ENCODE measurements at places on chromosomes 2 and 18.

- no peak for DNase-seq
Measured at GRCh38 chr18:42778024-42778423, 337.5 kb downstream of the RIT2 start.

- DNase-seq = no peak
Measured at GRCh38 chr2:178265851-178266250, 71.5 kb downstream of the OSBPL6 start.

- no peak for DNase-seq
Measured at GRCh38 chr18:21389283-21389682, 147.3 kb downstream of the GREB1L start.

GRCh38 chr2:51483720-51484119 is 451.8 kb upstream of the NRXN1 start:
- DNase-seq = no peak

DNA sequence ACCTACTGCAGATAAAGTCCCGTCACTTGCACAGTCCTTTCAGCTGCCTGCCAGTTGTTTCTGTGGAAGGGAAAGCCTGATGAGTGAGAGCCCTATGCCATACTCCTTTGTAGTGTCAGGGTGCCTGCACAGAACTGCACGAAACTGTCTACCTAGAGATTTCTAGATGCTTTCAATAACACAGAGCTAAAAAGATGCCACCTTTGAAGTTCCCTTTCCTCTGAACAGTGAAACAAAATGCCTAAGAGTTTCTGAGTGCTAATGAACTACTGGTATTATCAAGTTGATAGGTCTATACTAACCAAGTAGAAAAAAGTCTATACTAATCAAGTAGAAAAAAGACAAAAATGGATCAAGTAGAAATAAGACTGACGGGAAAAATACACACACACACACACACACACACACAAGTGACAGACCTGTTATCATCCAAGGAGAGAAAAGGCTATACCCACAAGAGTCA is 79.0 kb downstream of the TLK1 start:
- no peak for DNase-seq

DNA sequence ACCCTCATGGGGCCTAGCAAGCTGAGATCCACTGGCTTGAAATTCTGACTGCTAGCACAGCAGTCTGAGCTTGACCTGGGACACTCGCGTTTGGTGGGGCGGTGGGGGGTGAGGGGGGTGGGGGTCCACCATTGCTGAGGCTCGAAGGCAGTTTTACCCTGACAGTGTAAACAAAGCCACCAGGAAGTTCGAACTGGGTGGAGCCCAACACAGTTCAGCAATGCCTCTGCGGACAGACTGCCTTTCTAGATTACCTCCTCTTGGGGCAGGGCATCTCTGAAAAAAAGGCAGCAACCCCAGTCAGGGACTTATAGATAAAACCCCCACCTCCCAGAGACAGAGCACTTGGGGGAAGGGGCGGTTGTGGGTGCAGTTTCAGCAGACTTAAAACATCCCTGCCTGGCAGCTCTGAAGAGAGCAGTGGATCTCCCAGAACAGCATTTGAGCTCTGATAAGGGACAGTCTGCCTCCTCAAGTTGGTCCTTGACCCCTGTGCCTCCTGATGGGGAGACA is 149.7 kb upstream of the TANK start:
- DNase-seq = no peak

DNA sequence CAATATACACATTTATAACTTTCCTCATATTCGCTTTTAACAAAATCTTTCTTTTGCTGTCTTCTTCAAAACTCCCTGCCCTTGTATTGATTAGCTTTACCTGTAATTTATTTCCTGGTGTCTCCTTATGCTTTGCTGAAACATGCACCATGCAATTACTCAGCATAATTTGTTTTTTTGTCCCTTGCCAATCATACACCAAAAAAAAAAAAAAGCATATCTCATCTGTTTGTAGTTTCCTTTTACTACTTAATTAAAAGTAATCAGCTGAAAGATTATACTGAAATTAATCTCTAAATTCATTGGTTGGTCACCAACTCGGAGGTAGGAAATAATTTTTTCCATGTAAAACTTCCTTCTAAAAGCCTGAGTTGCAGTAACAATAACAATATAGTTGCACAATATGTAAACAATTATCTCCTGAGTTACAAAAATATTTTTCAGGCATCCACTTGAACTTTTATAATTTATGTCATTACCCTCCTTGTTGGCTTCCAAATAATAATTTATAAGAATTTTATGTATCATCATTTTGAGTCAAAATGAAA is 53.0 kb upstream of the ROCK1 start:
- no peak for DNase-seq

- DNase-seq = no peak
Measured at GRCh38 chr18:22946846-22947245, 13.7 kb downstream of the RBBP8 start.

- DNase-seq = no peak
Measured at GRCh38 chr2:71524476-71524875, 71.1 kb downstream of the DYSF start.

GRCh38 chr2:106956416-106956815 is 70.4 kb upstream of the ST6GAL2 start:
- DNase-seq = no peak

DNA sequence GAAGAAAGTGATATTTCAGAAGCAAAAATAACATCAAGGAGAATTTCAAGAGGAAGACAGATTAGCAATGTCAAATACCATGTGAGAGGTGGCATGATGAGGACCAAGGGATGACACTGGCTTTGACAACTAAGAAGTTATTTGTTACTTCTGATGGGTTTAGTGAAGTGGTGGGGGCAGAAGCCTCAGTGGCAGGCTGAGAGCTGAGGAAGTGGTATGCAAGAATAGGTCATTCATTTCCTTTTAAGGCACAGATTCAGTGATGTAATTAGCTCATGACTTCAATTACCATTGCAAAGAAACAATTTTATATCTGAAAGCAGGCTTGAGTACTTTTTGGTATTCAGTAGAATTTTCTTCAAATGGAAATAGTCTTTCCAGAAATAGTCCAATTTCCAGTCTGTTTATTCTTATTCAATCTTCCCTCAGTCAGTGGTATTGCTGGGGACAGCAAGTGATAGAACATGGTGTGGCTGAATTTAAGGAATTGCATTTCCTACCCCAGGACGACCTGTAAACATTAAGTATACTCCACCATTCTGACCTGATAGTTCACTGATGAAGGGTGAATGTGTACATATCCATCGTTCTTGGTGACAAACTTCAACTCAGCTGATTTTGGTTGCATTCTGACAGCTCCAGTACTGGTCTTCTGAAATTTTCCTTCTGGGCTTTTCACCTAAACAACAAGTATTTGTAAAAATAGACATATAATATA is 28.2 kb downstream of the GEMIN6 start:
- DNase-seq = no peak

- no peak for DNase-seq
Measured at GRCh38 chr2:203999835-204000234, 63.3 kb downstream of the ICOS start.

- DNase-seq = no peak
Measured at GRCh38 chr2:143685421-143686078, 556.3 kb downstream of the ARHGAP15 start.

GRCh38 chr2:221915926-221916325 is 343.8 kb upstream of the EPHA4 start:
- no peak for DNase-seq

- peak; percentile 63 for DNase-seq
Measured at GRCh38 chr18:75052475-75052874, 156.5 kb downstream of the PTGR3 start.

GRCh38 chr2:223538920-223539440 is 63.2 kb downstream of the SCG2 start:
- no peak for DNase-seq

GRCh38 chr2:98819231-98819766 is 88.4 kb upstream of the MGAT4A start:
- DNase-seq = no peak

All from left lung (tissue), 14 donors.